ENCODE measurements at places on chromosomes 1 and 21. TPM values are rescaled to one million over a fixed set of nuclear protein-coding genes. Genes with fewer than 3 reads are reported as not detected.

The SPRR1A gene
- 57.4 TPM for total RNA-seq

DNA sequence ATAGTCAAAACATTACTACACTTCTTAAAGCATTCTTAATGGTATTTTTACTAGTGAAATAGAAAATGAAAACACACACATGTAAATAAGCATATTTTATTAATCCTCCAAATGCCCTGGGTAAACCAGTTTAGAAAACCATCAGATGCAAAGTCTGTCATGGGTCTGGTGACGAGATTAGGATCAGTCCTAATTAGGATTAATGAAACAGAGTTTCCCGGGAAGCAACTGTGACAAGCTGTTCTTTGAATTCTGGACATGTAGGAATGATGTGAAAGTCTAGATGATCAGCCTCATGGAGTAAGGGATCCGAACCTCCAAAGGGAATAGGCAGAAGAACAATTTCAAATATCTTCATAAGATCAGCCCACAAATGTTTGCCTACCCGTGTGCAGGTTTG is 250.2 kb downstream of the KIF26B start:
- DNase-seq, result no peak

GRCh38 chr21:32022146-32022545 is 149.3 kb downstream of the HUNK start:
- no peak for DNase-seq

- no peak for DNase-seq
Measured at GRCh38 chr1:79469139-79469538, 462.6 kb upstream of the ADGRL4 start.

GRCh38 chr21:45837936-45838335 is 143.6 kb upstream of the COL6A1 start:
- no peak for DNase-seq

The SLC30A2 gene
- not detected for total RNA-seq

The BARHL2 gene
- total RNA-seq, result not detected

The CYP4A22 gene
- not detected for total RNA-seq

DNA sequence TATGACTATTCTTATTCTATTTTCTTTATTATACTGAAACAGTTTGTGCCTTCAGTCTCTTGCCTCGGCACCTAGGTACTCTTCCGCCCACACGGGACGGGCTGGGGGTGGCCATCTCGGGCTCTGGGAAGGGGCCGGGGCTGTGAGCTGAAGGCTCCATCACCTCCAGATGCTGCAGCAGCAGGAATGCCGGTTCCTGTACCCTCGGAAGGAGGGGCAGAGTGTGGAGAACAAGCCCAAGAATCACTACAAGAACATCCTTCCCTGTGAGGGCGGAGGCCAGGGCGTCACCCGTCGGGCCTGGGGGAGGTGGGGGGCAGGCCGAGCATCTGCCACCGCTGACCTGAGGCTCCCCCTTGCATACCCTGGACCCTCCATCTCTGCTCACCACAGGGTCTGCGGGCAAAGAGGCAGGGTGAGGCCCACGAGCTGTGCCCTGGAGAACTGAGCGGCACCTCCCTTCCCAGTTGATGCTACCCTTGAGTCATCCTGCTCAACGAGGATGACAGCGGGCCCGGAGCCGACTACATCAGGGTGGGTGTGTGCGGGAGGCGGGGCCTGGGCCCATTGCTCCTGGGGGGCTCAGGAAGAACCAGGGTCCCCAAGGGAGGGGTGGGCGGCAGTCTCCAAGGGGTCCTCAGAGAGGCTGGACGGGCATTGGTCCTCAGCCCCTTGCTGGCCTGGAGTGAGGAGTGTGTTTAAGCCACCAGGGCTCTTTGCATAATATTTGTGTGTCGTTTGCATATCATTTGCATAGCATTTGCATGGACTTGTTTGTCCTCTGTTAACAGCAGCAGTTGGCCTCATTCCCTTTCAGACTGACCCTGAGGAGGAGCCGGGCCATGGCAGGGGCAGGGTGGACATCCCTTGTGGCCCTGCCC is 7.5 kb downstream of the RNF223 start:
- DNase-seq, result no peak

GRCh38 chr1:25808481-25809244 is 8.7 kb downstream of the SELENON start:
- no peak for DNase-seq

DNA sequence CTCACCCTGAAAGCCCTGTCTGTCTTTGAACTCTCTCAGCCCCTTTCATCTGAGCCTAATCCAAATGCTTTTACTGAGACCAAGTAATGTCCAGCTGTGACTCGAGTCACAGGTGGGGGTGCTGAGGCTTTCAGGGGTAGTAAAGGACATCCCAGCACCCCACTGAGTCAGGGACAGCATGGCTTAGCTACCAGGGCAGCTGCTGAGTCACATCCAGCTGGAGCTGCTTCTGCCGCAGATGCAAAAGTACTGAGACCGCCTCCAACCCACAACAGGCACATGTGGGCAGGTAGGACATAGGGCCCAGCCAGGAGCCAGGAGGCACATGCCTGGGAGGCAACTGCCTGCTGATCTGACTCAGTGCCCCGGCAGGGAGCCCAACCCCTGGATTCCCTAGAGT is 6.7 kb upstream of the VSIG8 start:
- no peak for DNase-seq

The TAGLN2 gene
- 468 TPM for total RNA-seq

The DYNLT5 gene
- 0.22 TPM for total RNA-seq

DNA sequence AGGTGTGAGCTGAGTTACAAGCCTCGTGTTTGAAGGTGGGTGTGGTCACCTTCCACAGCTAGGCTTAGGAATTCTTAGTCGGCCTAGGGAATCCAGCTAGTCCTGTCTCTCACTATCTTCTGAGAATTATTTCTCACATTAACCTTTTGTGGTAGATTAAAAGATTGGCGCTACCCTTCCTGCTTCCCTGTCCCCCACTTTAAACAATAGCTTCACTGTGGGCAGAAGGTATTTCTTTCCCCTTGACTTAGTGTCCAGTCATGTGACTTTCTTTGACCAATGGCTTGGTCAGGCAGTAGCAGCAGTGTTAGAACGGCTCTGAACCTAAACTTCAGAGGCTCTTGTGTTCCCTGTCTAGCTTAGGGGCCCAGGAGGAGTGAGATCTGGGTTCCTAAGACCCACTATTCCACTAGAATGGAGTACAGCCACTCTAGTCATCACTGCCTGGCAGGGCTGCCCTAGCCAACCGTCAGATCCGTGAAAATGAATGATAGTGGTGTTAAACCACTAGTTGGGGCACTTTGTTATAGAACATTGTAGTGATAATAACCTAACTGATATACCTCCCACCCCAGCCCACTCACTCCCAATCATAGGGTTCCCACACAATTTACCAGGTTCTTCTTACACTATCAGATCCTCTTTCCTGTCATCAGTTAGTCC is 13.9 kb upstream of the C1orf141 start:
- no peak for DNase-seq

- no peak for DNase-seq
Measured at GRCh38 chr1:83839566-83840173, 159.3 kb downstream of the TTLL7 start.

DNA sequence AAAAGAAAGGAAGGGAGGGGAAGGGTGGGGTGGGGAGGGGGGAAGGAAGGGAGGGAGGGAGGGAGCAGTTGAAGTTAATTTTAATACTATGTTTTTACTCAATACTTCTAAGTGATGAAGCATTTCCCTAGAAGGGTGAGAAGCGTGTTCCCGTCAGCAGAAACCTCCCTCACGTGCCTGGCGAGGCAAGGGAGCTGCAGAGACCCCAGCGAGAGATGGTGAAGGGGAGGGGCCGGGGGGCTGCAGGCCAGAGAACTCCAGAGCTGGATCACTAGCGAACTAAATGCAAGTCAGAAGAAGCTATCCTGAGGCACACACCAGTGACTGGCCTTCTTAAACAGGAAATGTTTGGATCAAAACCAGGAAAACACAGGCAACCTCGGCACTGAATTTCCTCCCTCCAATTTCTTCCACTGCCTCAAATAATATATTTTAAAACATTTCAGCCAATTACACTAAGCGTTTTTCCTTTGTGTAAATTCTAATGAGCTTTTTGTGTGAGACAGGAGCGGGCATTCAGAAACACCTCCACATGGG is 18.0 kb downstream of the WDR4 start:
- no peak for DNase-seq

The ADAMTS4 gene
- 2.6 TPM for total RNA-seq

GRCh38 chr1:9426291-9426711 is 113.0 kb upstream of the SLC25A33 start:
- peak; percentile 37 for DNase-seq

GRCh38 chr1:69929308-69930057 is 275.9 kb downstream of the LRRC40 start:
- DNase-seq, result no peak

The LRRC53 gene
- total RNA-seq, result not detected

- DNase-seq, result no peak
Measured at GRCh38 chr1:95122151-95122697, 5.1 kb downstream of the TLCD4 start.

The C8A gene
- not detected for total RNA-seq

GRCh38 chr1:243416495-243416894 is 160.7 kb downstream of the SDCCAG8 start:
- DNase-seq, result no peak

- no peak for DNase-seq
Measured at GRCh38 chr1:19802269-19802668, 2.6 kb upstream of the TMCO4 start.

The EGLN1 gene
- total RNA-seq, result 36.0 TPM

GRCh38 chr1:37883671-37884070 is 24.3 kb upstream of the MTF1 start:
- no peak for DNase-seq

The OR2L8 gene
- not detected for total RNA-seq

GRCh38 chr1:7221826-7222694 is 436.8 kb downstream of the CAMTA1 start:
- DNase-seq, result no peak

DNA sequence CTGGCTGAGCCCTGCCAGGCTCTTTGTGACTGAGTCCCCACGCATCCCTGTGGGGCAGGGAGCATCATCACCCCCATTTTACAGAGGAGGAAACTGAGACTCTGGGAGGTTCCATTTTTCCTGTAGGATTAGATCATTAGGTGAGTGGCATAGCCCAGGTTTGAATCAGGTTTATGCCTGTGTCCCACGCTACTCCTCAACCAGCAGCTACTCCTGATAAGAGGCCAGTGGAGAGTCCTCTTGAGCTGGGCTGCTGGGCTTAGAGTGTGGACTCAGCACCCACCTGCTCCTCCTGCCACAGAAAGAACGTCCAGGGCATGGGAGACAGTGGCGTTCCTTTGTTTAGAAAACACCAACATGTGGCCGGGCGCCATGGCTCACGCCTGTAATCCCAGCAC is 30.7 kb downstream of the TNFRSF1B start:
- no peak for DNase-seq
